ENCODE measurements at places on chromosomes 12 and 14.

GRCh38 chr12:26374934-26375680 is 179.7 kb downstream of the SSPN start:
- DNase-seq: no peak

DNA sequence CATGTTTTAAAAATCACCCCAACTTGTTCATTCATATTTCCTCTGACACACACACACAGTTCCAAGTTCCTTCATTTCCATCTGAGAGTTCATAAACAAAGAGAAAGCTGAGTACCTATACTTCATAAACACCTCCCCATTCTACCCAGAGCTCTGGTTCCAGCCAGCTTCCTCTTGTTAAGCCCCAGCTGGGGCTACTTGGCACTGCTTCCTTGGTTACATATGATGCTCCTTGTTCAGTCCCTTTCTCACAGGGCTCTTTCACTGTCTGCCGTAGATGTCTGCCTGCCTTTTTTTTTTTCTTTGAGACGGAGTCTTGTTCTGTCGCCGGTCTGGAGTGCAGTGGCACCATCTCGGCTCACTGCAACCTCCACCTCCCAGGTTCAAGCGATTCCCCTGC is 77.5 kb downstream of the COX16 start:
- DNase-seq: no peak

DNA sequence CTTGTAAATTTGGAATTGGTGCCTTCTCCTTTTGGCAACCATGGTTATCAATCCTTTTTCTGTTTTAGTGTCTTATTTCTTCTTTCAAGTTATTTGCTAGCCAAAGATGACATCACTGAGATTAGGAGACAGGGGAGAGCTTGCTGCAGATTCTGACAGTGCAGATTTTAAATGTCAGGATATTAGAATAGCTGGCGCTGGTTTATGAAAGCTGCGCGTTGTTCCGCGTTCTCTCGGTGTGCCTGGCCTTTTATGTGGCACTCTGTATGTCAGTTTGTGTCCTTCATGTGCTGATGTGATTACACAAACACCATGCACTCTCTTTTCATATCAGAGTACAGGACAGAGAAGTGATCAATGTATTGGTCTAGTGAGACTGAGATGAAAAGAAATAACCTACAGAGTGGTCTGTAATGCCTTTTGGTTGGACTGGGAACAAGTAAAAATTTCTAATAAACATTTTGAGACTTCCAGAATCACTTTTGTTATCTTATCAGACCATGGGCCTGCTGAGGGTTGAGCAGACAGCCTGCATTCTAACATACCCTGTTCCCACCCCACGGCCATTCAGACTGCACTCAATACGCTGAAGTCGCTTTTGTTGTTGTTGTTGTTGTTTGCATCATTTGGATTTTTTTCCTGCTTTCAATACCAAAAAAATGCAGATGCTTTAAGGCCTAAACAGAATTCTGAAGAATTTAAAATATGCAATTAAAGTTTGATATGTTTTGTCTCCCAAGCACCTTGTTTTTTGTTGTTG is 49.7 kb upstream of the TRAF3 start:
- DNase-seq: no peak

DNA sequence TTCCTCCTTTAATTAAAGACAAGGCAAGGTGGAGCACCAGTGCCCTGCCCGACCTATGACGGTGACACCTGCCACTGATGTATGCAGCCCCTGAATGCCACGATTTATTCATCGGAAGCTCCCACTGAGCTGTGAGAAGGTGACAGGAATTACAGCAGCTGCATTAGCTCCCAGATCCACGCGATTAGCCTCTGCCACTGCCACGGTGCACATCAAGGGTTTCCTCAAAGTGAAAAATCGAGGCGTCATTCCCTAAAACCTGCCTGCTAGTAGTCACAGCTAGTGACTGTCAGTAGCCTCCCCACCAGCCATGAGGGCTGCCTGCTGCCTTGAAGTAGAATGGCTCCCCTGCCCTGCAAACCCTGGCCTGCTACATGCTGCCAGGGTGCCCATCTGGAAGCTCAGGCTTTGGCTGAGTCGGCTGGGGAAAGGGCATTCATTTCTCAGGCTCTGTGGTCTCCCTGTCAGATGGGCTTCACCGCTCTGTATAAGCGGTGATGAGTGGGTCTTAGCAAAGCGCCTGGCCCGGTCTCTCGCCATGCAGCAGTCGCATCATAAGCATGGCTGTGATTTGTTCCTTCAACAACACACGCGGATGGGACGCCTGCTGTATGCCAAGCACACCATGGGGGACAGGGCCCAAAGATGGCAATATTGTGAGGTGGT is 8.2 kb upstream of the BCL11B start:
- DNase-seq: no peak

- no peak for DNase-seq
Observed at GRCh38 chr12:48473061-48473460, 702 bp downstream of the ANP32D start.

DNA sequence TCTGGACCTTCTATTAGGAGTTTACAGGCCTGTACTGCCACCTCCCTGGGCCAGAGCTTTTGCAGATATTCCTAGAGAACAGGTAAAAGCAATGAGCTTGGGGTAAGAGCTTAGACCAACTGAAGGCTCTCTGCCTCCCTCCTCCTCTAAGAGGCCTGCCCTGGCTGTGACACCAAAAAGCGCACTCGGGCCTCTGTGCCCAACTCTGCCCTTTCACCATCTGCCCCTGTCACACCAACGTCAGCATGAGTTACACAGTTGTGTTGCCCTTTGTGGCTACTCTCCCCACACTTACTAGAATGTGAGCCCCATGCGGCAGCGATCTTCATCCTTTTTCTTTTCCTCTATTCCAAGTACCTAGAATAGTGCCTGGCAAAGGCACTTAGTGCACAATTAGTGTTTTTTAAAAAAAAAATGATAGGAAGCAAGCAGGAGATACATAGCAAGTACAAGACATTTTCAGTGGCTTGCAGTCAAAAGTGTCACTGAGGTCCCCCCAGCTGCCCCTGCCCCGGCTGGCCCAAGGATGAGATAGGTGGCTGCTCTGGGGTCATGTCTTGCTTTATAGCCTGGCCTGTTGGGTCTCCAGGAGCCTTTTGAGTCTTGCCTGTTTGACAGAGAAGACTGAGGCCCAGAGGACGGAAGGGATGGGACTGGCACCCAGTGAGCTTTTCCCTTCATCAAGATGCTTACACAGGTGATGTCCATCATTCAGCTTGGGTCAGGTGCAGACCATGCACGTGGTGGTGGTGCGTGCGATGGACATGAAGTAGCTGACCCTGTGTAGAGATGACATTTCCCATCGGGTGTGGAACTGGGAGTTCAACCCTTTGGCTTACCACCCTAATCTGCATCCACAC is 12.5 kb downstream of the CKB start:
- no peak for DNase-seq

GRCh38 chr12:48182631-48183030 is 813 bp upstream of the CCDC184 start:
- DNase-seq: no peak

DNA sequence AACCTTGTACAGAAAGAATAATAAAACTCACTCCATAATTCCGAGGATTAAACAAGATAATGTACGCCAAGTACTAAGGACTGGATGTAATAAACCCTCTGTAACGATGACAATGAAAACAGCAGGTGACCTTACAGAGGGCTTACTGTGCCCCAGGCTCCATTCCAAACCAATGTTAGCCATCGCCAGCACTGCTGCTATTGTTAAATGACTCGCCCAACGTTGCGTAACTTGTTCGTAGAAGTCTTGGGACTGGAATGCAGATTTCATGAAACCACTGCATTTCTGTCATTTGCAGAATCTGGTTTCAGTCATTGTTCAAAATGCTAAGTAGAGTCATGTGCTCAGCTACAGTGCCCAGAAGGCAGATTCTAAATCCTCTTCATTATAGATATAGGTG is 728 bp upstream of the STON2 start:
- no peak for DNase-seq

Data from stimulated activated CD4-positive, alpha-beta T cell treated with anti-CD3 and anti-CD28 coated beads, TNF-alpha, amount 100 ng/mL, for 24 hours (primary cell).